ENCODE measurements at places on chromosomes 3 and 15. TPM values are rescaled to one million over a fixed set of nuclear protein-coding genes. Genes with fewer than 3 reads are reported as not detected.

The SLC2A2 gene
- not detected for total RNA-seq

The ERC2 gene
- total RNA-seq, result 0.14 TPM

The CRABP1 gene
- 1.9 TPM for total RNA-seq

The CLCN2 gene
- 5.1 TPM for total RNA-seq

The LRRIQ4 gene
- not detected for total RNA-seq

The ACSBG1 gene
- total RNA-seq, result 0.16 TPM

The CP gene
- total RNA-seq, result 6.1 TPM

The PDCD7 gene
- 27.0 TPM for total RNA-seq

The ROBO1 gene
- total RNA-seq, result 8.3 TPM

The TRIM71 gene
- not detected for total RNA-seq

The SAXO2 gene
- 2.1 TPM for total RNA-seq

The PDZRN3 gene
- total RNA-seq, result not detected

The LSG1 gene
- 31.0 TPM for total RNA-seq

The ROPN1B gene
- not detected for total RNA-seq

The SAMD7 gene
- total RNA-seq, result not detected

The CYP11A1 gene
- total RNA-seq, result not detected

The ONECUT1 gene
- total RNA-seq, result 0.27 TPM

The PCLAF gene
- total RNA-seq, result 269 TPM

The SEMA4B gene
- 79.4 TPM for total RNA-seq

The MEX3B gene
- 4.0 TPM for total RNA-seq

The A4GNT gene
- not detected for total RNA-seq

The ULK4 gene
- 6.3 TPM for total RNA-seq

The CCR8 gene
- not detected for total RNA-seq

The ACTRT3 gene
- total RNA-seq, result 2.6 TPM

The MRPS11 gene
- total RNA-seq, result 111 TPM

The GABPB1 gene
- total RNA-seq, result 26.3 TPM

The BCL2A1 gene
- 9.7 TPM for total RNA-seq

The PP2D1 gene
- total RNA-seq, result not detected

The FGF7 gene
- total RNA-seq, result not detected

The ACVR2B gene
- 2.6 TPM for total RNA-seq

The NPTN gene
- 195 TPM for total RNA-seq

The RLBP1 gene
- total RNA-seq, result not detected

The ABHD10 gene
- 18.2 TPM for total RNA-seq

The GPR62 gene
- not detected for total RNA-seq

The ADCY5 gene
- 0.88 TPM for total RNA-seq

The CAMK2N2 gene
- total RNA-seq, result 1.4 TPM

The STAC gene
- 1.9 TPM for total RNA-seq
